ENCODE measurements at places on chromosomes 5 and 9. TPM values are rescaled to one million over a fixed set of nuclear protein-coding genes. Genes with fewer than 3 reads are reported as not detected.

The CXCL14 gene
- total RNA-seq = 122 TPM

The ANKRD55 gene
- total RNA-seq = 8.3 TPM

The GAPT gene
- 0.57 TPM for total RNA-seq

The ACOT12 gene
- total RNA-seq = 3.7 TPM

The LURAP1L gene
- total RNA-seq = 13.8 TPM

The IFNA13 gene
- not detected for total RNA-seq

The FYB1 gene
- total RNA-seq = 184 TPM

The INSYN2B gene
- total RNA-seq = not detected

The SPATA31E1 gene
- total RNA-seq = not detected

The PCDHB7 gene
- total RNA-seq = not detected

The BSPRY gene
- total RNA-seq = 11.6 TPM

The PITX1 gene
- 2.5 TPM for total RNA-seq

The PKD2L2 gene
- not detected for total RNA-seq

The MOB3B gene
- total RNA-seq = 32.5 TPM

The PPP3R2 gene
- total RNA-seq = not detected

The FAM221B gene
- not detected for total RNA-seq

The PDGFRB gene
- total RNA-seq = 87.5 TPM

The CCNI2 gene
- total RNA-seq = 30.8 TPM

The PRRT1B gene
- not detected for total RNA-seq

The DNM1 gene
- 54.3 TPM for total RNA-seq

The F12 gene
- total RNA-seq = 22.2 TPM

The NOXA1 gene
- total RNA-seq = 35.5 TPM

The SUSD1 gene
- total RNA-seq = 10.6 TPM

The RETREG1 gene
- 19.3 TPM for total RNA-seq

The PCDHB14 gene
- 1.1 TPM for total RNA-seq

The STC2 gene
- total RNA-seq = 0.85 TPM

The GGTA1 gene
- 3.5 TPM for total RNA-seq

The MROH2B gene
- total RNA-seq = not detected

The FOXD4L3 gene
- total RNA-seq = not detected

The SPATA24 gene
- 11.6 TPM for total RNA-seq

The SLC4A9 gene
- 0.40 TPM for total RNA-seq

The NTMT1 gene
- 11.9 TPM for total RNA-seq

The CMYA5 gene
- total RNA-seq = 15.7 TPM

The PTGES2 gene
- total RNA-seq = 169 TPM

The IFNA17 gene
- not detected for total RNA-seq
